AG04450 (cell line): ENCODE measurements at places on chromosomes 1 and 21.

GRCh38 chr1:39646232-39647081 lies 7.0 kb upstream of the HEYL start:
- peak; percentile 48 for DNase-seq

DNA sequence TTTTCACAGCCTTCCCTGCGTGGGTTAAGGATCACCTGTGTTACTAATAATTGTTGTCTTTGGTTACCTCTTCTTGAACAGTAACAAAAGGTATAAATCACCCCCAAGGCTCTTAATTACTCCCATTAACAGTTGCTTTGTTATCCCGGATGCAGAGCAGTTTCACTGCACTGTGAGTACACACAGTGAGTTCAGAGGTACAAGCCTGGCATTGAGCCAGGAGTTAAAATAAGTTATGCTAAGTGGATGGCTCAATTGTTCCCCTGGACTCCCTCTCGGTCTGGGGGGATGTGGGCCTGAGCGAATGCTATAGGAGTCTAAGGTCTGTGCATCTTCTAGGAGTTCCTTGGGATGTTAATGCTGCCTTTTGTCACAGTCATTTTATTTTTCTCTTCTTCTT lies 258.3 kb downstream of the ATG4C start:
- DNase-seq = no peak

DNA sequence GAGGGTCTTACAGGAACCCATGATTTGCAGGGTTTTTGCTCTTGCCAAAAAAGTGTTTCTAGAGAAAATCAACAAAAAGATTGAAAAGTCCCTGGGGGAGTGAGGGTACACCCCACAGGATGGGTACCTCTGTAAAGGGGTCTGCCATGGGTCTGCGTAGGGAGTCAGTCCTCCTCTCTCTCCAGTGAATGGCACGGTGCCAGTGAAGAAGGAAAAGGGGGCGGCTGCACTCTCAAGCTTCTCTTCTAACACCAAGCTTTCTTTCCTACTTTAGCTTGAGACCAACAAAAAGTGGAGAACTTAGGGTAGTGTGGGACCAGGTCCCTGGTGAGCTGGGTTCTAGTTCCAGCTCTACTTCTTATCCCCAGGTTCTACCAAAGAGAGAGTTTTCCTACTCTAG lies 87.4 kb downstream of the GLUL start:
- DNase-seq = no peak

DNA sequence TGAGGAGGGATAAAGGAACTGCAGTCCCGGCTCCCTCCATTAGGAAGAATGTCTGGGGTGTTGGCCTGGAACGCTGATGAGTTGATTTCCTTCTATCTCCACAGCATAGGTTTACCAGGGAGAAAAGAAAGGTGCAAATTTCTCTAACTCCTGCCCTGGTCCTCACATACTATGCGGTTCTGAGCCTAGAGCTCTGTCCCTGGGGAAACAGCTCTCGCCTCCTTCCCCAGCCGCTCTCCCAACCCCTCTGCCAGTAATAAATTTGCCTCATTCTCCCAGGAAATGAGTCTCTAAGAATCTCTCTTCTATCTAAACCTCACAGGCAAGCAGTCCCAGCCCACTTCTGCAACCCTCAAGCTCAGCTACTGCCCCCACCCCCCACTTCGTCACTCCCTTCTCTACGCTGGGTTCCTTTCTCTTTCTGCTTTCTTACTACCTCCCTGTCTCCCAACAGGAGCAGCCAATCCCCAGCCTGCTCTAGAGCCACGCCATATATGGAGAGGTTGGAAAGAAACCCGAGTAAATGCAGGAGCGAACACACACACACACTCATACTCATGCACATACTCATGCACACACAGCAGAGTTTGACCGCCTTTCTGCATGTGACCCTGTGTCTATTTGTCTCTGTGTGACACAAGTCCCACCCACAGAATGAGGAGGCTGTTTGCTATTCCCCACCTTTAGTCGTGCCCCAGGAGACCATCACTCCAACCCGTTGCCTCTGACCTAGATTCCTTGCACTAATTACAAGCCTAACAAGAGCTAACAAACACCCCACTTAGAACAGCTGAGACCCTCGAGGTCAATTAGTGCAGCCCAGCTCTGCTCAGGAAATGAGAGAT lies 13.4 kb downstream of the PLEKHO1 start:
- peak; percentile 99 for DNase-seq

DNA sequence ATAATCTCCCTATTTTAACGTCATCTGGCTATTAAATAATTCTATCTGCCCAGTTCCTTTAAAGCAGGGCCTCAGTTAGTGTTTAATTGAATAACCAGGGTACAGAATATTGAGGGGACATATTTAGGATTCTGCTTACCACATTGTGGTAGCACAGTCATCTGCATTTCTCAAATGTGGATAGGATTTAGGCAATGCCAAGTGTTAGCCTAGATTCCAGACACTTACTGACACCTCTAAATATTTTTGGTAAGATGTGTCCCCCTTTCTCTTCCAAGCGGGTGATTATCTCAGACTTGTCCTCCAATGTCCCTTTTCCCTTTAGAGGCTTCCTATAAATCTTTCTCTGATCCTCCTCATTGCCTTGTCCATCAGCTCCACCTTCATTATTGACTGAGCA lies 160.8 kb upstream of the HOOK1 start:
- no peak for DNase-seq

DNA sequence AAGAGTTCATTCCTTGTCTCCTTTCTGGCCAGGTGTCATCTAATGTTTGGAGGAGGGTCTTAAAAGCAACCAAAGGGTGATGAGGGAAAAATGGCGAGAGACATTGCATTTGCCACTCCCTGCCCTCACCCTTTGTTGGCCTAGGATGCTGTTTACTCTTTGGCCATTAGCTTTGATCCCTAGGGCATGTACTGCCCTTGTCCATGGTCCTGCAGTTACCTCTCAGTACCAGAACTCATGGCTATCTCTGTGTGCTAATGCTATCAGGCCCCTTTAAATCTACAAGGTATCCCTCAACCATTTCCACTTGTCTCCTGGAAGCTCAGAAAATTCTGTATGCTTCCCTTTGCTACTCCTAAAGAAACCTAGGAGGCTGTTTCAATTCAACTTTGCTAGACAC lies 424.8 kb upstream of the PLXNA2 start:
- DNase-seq = no peak

DNA sequence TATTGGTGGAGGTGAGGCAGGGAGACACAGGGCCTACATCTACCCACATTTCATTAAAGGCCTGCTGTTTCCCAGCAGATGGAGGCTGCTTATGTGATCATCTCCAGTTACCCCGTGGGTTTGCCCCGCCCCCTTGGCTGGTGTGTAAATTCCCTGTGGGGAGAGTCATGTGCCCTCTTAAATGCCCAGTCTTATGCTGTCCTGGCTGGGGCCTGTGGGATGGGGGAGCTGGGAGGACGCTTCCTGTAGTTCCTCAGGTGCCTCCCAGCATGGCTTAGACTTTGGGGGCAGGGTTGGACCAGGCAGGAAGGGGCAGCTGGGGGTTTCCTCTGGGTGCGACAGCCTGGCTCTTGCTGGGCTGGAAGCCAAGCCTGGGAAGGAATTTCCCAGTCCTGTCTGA lies 15.5 kb upstream of the CITED4 start:
- DNase-seq = peak; percentile 51

DNA sequence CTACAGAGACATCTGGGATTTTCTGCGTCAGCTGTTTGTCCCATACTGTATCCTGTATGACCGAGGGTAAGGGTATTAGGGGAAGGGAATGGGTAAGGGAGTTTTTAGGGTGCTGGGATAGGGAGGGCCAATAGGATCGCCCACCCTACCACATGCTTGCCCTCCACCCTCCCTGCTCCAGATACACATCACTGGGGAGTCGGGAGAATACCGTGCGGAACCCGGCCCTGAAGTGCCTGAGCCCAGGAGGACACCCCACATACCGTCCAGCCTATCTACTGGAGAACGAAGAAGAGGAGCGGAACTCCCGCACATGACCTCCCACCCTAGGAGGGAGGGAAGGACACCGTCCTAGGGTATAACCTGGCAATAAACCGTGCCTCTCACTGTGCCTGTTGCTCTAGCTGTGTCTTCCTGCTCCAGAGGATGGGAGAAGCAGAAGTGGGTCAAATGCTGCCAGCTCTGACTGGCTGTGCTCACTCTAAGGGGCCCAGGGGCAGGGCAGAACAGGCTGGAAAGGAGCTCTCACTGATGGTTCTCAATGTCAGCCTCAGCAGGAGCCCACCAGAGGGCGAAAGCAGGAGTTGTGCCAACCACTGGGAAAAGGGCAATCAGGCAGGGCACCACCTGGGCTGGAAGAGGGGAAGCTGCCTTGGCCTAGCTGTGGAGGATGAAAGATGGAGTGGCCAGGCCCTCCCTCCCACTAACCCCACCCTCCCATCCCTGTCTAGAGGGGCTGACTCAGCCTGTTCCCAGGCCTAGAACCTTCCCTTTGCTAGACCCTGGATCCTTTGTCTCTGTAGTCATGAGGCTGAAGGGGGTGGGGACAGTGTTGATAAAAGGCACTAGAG lies 440 bp upstream of the LENEP start:
- no peak for DNase-seq

DNA sequence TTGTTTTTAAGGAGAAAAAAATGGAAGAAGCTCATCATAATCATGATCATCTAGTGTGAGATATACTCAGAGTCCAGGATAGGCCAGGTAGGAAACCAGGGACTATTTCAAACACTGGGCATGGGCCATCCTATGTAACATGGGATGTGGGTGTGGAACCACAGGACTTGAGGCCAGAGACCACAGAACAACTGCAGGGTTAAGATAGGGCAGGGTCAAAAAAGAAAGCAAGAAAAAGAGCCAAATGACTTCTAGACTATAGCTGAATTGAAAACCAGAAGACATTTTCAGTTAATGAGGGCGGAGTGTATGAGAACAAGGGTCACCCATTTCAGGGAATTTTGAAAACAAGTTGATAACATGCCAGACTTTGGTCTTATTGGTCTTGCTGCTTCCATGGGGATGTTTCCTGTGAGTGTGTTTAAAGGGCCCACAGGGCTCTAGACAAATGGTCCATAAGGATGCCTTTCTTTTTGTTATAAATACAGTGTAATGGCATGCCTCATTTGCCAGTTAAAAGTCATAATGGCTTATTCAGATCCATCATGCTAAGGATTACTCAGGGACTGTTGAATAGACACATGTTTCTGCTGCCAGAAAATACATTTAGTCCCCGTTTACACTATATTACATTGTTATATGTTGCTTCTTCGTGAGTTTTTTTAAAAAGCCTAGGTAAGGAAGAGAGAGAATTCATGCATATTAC lies 182.0 kb upstream of the C21orf91 start:
- DNase-seq = no peak

- no peak for DNase-seq
Observed at GRCh38 chr1:36824390-36824861, 209.9 kb downstream of the GRIK3 start.

GRCh38 chr21:45421071-45421845 lies 16.3 kb downstream of the COL18A1 start:
- no peak for DNase-seq

- no peak for DNase-seq
Observed at GRCh38 chr1:203645996-203646395, 19.4 kb downstream of the ATP2B4 start.

DNA sequence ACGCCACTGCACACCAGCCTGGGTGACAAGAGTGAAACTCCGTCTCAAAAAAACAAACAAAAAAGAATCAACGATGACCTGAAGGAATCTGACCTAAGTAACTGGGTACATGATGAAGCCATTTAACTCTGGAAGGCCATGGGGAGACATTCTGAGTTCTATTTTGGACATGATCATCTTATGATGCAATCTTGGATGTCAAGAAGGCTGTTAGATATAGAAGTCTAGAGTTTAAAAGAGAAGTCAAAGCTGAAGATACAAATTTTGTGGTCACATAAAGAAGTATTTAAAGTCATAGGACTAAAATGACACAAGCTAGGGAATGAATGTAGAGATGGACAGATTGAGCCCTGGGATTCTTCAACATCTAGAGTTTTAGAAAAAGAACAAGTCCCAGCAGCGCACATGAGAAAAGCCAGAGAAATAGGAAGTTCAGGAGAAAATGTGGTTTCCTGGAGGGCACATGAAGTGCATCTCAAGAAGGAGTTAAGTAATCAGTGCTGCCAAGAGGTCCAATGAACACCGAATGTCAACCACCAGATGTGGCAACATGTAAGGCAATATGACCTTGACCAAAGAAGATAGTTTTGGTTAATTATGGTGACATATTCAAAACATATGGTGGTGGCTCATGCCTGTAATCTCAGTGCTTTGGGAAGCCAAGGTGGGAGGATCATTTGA lies 26.8 kb downstream of the ELK4 start:
- no peak for DNase-seq

GRCh38 chr1:231272880-231273279 lies 31.9 kb downstream of the GNPAT start:
- DNase-seq = no peak

- no peak for DNase-seq
Observed at GRCh38 chr1:180199018-180199417, 31.0 kb upstream of the LHX4 start.
